Activated CD4-positive, alpha-beta T cell treated with anti-CD3 and anti-CD28 coated beads, Interleukin-2, Interleukin-4, amounts not matched to agents 100 ng/mL and 50 ng/mL, durations not matched to agents 16 hours and 8 hours (primary cell): ENCODE measurements at places on chromosomes 1 and 21.

GRCh38 chr1:97999320-97999719 is 78.5 kb upstream of the DPYD start:
- DNase-seq = no peak

DNA sequence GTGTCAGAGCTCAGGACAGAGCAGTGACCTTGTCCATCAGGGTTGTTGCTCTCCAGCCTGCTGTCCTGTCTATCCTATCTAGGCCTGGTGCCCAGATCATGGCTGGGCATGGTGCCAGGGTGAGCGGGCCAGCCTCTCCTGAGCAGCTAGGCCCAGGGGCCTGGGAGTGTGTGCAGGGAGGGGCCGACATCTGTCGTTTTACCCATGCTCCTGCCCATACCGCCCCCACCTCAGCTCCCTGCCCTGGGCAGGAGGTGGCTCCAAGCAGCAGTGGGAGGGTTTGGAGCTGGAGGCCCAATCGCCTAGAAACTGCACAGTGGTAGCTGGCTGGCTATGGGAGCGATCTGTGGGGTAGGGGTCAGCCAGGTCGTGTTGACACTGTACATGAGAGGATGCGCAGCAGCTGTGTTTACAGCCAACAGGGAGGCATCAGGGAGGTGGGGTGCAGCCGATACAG is 6.5 kb downstream of the INSRR start:
- no peak for DNase-seq

DNA sequence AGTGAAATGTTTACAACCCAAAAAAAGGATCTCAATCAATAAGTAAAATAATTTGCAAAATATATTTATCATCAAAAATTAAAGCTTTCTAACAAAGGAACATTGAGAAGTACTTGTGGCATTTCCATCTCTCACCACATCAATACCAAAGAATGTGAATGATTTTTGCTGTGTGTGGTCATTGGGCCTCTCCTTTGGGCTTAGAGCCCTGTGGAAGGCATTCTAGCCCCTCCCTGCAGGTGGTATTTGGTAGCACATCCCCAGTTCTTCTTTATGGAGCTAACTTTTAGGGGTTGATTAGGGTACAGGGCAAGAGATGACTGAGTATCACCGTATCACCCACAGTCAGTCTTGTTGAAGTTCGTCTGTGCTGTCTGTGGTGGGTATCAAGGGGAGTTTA is 294.1 kb upstream of the SGIP1 start:
- no peak for DNase-seq

GRCh38 chr1:1395166-1395565 is 4.0 kb downstream of the CCNL2 start:
- no peak for DNase-seq

DNA sequence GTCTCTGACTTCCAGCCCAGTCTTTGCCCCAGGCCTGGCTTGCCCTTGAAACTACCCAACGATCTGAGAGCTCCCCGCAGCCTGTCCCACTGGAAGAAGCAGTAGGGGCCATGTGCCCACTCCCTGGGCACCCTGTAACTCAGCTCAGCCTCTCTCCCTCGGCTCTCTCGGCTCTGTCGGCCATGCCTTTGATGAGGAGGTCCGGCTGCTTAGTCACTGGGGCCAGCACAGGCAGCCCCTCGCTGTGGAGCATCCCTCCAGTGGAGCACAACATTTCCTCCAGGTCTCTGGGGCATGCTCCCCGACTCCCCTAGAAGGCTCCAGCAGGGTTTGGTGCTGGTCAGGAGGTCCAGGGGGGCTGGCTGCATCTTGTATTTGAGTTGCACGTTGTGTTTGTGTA is 83.3 kb upstream of the DISP3 start:
- no peak for DNase-seq

DNA sequence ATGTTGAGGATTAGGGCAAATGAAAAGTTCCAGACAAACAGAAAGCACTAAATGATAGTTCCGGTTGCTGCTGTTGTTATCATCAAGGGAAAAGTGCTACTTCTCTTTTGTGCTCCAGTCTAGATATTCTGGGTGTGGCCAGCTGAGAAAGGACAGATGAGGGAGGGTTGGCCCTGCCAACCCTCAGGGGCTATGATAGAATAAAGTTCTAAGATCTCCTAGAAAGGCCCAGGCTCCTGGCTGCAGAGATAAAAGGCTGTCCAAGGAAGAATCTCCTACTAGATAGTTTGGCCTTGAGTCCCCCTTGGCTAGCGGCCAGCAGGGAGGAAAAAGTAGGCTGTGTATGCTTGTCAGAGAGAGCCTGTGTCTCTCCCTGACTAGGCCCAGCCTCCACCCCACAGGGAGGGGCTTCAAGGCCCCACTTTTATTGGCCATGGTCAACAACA is 31.5 kb downstream of the RIMS3 start:
- DNase-seq = no peak

- DNase-seq = no peak
These were observed 146.5 kb downstream of the CHD1L start for GRCh38 chr1:147388969-147389368.

DNA sequence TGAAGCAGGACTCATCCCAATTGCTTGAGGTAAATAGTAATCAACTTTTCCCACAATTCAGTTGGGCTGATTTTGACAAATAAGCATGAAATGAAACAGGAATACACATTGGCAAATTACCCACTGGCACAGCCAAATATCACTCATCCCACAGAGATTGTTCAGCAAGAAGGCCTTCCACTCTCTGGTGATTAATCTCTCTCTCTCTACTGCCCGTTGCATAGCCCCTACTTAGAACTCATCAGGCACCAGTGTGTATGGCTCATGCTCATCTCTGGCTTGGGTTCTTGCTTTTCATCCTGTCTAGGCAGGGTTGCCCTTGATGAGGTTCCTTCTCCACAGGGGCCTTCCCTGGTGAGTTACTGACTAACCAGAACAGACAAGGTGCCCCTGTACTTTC is 1.1 kb downstream of the BSDC1 start:
- no peak for DNase-seq

- no peak for DNase-seq
These were observed 221.1 kb upstream of the GREM2 start for GRCh38 chr1:240833075-240833474.
